ENCODE measurements at places on chromosomes 11 and 22. TPM values are rescaled to one million over a fixed set of nuclear protein-coding genes. Genes with fewer than 3 reads are reported as not detected.

GRCh38 chr11:128713595-128713994 is 19.7 kb downstream of the FLI1 start:
- no peak for DNase-seq

DNA sequence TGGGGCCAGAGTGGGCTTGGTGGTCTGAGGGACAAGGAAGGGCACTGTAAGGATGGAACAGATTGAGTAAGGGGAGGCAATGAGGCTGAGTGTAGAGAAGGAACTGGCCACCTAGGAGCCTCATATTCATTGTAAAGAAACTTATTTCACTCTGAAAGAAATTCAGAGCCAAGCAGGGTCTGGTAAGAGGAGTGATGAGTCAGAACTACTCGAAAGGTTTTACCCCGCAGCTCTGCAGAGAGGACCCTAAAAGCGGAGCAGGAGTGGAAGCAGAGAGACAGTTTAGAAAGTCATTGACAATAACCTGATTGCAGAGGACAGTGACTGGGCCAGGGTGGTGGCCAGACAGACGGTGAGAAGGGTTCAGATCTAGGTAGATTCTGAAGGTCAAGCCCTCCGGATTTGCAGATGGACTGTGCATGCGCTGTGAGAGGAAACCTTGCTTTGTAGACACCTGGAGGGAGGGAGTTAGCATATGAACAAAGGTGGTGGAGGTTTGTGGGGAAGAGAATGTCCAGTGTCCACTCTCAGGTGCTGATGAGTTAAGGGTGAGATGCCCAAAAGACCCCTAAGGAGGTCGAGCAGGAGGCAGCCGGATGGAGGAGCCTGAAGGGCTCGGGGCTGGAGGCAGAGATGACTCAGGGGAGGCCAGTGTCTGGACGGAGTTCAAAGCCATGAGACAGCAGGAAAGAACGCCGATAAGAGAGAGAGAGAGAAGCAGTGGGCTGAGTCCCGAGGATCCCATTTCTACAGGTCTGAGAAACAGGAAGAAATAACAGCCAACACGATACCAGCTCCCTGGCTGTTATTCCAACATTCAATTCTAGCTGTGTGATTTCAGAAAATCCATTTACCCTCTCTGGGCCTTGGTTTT is 546.0 kb downstream of the BRD1 start:
- no peak for DNase-seq

The ANO5 gene
- total RNA-seq: not detected

DNA sequence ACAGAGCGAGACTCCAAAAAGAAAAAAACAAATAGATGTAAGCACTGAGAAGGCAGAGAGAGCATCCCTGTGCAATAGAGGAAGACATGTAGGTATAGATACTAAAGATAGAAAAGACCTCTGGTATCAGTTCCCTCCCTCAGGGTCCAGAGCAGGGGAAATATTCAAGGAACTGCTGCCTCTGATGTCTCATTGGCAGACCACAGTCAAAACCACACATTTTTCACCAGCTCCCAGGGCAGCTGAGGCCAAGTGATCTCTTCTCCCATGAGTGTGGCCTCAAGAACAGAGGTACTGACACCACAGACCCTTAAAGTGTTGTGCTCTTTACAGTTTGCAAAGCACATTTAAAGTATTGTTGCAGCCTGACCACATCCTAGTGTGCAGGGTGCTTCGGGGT is 288.5 kb downstream of the NTM start:
- DNase-seq: no peak

The OR2D2 gene
- total RNA-seq: not detected

- peak; percentile 85 for DNase-seq
Measured at GRCh38 chr11:73175551-73176144, 33.5 kb upstream of the FCHSD2 start.

- DNase-seq: no peak
Measured at GRCh38 chr11:4064278-4064955, 30.2 kb upstream of the RRM1 start.

The OR2D3 gene
- total RNA-seq: not detected

- DNase-seq: no peak
Measured at GRCh38 chr11:76835928-76836612, 24.6 kb upstream of the ACER3 start.

GRCh38 chr11:46729110-46730027 is 10.4 kb downstream of the F2 start:
- no peak for DNase-seq

DNA sequence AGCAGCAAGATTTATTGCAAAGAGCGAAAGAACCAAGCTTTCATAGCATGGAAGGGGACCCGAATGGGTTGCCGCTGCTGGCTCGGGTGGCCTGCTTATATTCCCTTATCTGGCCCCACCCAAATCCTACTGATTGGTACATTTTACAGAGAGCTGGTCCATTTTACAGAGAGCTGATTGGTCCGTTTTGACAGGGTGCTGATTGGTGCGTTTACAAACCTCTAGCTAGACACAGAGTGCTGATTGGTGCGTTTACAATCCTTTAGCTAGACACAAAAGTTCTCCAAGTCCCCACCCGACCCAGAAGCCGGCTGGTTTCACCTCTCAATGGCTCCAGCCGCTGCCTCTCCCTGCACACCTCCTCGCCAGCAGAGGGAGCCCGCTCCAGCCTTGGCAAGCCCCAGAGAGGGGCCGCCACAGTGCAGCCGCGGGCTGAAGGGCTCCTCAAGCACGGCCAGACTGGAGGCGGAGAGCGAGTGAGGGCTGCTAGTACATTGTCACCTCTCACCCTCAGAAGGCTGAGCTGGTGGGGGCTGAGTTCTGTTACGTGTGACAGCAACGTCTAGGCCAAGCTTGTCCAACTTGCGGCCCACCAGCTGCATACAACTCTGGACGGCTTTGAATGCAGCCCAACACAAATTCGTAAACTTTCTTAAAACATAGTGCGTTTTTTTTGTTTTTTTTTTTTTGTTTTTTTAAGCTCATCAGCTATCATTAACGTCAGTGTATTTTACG is 8.7 kb downstream of the PTH start:
- DNase-seq: peak; percentile 73

DNA sequence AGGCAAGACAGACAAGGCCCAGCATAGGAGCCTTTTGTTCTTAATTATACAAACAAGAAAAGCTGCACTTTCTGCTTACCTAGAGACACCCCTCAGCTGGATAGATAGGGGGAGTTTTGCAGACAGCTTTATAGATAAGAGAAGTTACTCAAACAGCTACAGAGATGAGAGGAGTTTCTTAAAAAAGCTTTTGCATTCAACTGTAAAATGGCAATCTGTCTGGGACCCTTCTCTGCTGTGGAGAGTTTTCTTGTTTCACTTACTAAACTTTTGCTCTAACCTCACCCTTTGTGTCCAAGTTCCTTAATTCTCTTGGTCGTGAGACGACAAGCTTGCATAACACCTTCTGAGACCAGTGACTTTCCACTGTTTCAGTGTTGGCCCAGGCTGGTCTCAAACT is 103.8 kb upstream of the CHORDC1 start:
- no peak for DNase-seq

The CSRP3 gene
- total RNA-seq: not detected

GRCh38 chr11:95985174-95985808 is 61.4 kb upstream of the MTMR2 start:
- DNase-seq: no peak

- DNase-seq: no peak
Measured at GRCh38 chr22:48257685-48258055, 1495.2 kb downstream of the TBC1D22A start.

The SOX10 gene
- total RNA-seq: not detected

GRCh38 chr22:22085702-22086500 is 103.3 kb upstream of the TOP3B start:
- no peak for DNase-seq

DNA sequence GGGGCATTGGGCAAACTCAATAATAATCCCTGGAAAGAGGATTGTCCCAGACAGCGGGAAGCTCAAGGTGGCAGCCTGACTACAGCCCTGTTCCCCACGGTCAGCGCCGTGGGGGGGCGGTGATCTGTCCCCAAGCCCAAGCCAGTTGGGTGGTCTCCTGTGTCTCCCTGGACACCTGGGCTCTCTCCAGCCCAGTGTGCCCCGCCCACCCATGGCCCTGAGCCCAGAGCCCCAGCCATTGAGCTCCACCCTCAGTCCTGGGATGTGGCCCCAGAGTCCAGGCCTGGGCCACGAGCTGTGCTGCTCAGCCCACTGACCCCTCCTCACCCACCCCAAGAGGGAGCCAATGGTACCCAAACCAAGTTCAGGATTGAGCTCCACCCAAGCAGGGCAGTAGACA is 27.9 kb upstream of the PDE2A start:
- no peak for DNase-seq

GRCh38 chr22:42353883-42354727 is 78.1 kb downstream of the NFAM1 start:
- no peak for DNase-seq

The NXPE2 gene
- not detected for total RNA-seq

The ALX4 gene
- total RNA-seq: not detected
